RCC 7860 (cell line): ENCODE measurements at places on chromosomes 5 and 9.

GRCh38 chr9:95024097-95024671, 293.3 kb downstream of the FANCC start:
- DNase-seq = peak; percentile 60

GRCh38 chr9:121604654-121605053, 46.8 kb upstream of the DAB2IP start:
- DNase-seq = no peak

DNA sequence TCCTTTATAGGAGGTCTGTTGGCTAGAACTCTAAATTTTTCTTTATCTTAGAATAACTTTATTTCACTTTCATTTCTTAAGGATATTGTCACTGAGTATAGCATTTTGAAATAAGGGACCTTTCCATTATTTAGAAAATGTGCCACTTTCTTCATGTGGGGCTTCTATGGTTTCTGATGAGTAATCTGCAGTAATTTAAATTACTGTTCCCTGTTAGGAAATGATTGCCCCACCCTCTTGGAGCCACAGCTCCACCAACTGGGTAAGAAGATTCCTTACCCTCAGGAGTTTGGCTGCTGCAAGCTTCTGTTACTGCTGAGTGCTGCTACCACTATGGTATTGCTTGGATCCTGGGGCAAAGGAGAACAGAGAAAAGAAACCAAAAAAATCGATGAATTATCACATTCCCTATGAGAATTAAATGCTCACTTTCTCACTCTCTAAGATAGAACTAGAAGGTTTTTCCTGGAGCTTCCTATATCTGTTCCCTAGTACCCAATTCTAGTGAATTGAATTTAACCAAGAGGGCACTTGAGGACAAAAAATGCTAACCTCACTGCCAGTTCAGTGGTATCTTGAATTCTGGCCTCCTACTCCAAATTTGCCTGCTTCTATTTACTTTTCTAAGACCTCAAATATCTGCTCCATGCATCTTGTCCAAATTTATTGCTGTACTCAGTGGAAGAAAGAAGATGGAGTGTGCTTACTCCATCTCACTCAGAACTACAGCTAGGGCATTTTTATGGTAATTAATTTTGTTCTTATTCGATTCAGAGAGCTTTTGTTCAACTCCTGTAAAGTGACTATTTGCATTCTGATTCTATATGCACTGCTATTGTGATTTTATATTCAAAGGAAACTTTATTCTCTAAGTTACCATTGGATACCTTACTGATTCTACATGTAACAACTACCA, 2111.3 kb downstream of the MAT2B start:
- no peak for DNase-seq

DNA sequence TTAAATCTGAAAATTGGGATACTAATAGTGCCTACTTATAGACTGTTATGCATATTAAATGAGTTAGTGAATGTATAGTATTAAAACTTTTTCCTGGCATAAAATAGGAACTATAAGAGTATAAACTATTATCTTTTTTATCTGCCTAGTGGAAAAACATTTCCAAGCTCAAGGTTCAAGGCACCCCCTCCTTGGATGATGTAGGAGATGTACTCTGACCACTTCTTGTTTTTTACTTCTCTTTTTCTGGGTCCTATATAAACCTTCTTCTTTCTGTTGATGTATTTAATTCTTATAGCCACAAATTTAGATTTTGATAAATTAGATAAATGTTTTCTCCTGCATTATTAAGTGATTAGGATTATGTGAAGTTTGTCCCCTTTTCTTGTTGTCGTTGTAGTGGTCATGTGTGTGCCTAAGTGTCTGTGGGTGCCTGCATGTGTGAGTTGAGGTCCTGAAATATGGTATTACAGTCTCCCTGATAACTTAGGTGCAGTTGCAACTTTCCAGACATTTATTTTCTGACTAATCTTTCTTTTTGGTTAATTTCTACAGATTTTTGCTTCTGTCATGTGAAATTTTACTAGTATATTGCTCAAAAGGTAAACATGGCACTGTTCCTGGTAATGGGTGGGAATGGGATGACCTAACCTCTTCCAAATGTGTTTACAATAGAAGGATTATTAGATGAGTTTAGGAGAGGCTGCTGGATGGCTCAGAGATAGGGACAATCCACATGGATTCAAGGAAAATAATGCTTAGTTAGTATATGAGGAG, 160.8 kb upstream of the CDKN2B start:
- no peak for DNase-seq

- no peak for DNase-seq
Measured at GRCh38 chr5:169652057-169652456, 15.0 kb downstream of the DOCK2 start.

DNA sequence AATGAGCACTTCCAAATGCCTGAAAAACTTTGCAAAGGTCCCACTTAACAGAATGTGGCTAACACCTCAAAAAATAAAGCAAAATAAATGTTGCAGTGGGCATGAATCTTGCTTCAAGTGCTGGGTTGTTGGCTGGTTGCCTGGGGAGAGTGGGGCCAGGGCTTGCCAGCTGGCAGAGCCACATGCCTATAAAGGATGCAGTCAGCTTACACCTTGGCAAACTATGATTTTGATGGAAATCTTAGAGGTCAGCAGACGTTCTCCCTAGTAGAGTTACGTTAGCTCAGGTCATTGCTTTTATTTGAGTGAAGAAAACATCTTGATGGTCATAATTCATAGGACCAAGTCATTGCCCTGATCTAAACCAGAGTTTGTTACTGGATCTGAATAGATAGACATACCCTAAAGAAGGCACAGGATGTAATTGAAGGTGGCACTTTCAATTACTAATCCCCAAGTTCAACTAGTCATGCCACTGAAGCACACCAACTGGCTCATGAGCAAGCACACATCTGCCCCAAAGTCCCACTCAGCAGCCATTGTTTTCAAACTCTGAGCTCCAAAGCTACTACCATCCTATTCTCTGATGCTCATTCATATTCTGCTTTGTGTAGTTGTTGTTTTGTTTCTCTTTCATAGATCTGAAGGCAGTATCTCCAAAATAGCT, 51.2 kb upstream of the ZSWIM6 start:
- DNase-seq = peak; percentile 6

DNA sequence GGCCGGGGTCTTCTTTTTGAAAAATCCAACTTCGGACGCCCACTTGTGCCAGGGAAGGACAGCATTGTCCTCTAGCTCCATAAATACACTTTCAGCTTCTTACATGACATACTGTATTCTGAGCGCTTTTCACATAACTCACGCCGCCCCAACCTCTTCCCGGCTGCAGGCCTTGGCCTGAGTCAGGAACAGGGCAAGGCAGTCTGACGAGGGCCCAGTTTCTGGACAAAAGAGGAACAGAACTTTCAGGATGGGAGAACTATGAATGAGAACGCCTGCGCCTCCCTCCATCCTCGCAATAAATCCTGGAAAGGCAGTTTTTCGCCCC, 650 bp downstream of the DCTN4 start:
- no peak for DNase-seq

- no peak for DNase-seq
Measured at GRCh38 chr5:68122439-68123328, 92.9 kb upstream of the PIK3R1 start.

- no peak for DNase-seq
Measured at GRCh38 chr5:68565427-68565826, 349.9 kb downstream of the PIK3R1 start.

GRCh38 chr9:117413346-117414219, 1.3 kb downstream of the ASTN2 start:
- DNase-seq = no peak

- peak; percentile 93 for DNase-seq
Measured at GRCh38 chr9:130138791-130139190, 33.4 kb upstream of the NCS1 start.

GRCh38 chr9:113521693-113522255, 58.2 kb downstream of the RGS3 start:
- DNase-seq = no peak

DNA sequence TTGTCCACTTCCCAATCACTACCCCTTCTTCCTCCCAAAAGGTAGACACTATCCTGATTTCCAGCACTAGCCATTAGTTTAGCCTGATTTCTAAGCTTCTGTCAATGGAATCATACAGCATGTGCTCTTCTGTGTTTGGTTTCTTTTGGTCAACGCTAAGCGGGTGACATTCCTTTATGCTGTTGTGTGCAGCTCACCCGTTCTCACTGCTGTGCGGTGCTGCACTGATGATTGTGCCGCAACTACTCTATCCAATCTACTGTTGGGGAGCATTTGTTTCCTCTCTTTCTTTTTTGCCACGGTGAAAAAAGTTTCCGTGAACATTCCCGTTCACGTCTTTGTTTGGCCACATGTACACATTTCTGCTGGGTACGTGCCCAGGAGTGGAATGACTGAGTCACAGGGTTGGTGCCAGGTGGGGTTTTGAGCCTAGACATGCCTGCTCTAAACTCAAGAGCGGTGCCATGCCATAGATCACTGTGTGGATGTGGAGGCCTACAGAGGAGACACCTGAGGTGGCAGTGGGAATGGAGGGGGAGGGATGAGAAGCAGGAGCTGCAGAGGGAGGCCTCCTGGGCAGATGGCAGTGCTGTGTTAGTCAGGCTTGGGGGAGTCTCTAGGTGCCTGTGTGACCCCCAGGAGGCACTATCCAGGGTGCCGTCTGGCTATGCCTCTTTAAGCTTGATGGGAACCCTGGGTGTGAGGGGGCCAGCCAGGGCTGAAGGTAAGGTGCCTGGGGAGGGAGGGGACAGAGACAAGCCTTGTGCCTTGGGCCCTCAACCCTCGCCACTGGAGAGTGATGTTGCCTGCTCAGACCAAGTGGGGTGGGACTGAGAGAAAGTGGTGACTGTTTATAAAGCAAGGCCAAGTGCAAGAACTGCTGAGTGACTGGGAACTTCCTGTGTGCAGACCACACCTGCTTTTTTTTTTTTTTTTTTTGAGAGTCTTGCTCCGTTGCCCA, 11.4 kb upstream of the ANKRD33B start:
- peak; percentile 82 for DNase-seq

GRCh38 chr9:99896119-99896518, 10.3 kb upstream of the STX17 start:
- DNase-seq = no peak

DNA sequence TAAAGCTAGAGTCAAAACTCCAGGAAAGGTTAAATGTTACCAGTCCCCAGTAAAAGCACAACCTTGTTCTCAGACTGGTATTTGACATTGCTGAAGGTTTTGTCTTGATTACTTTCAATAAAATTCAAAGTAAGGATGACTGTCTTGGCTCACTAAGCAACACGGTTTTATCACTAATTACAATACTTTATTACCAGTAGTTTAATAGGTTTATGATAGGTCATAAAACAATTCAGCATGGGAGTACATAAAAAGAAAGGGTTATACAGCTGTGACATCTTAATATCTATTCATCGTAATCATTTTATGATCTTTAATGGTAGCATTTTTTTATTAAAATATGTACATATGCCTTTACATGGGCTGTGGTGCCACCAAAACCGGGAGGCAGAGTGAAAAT, 370.7 kb upstream of the IRX2 start:
- no peak for DNase-seq

GRCh38 chr9:114178756-114179450, 23.6 kb downstream of the COL27A1 start:
- no peak for DNase-seq

DNA sequence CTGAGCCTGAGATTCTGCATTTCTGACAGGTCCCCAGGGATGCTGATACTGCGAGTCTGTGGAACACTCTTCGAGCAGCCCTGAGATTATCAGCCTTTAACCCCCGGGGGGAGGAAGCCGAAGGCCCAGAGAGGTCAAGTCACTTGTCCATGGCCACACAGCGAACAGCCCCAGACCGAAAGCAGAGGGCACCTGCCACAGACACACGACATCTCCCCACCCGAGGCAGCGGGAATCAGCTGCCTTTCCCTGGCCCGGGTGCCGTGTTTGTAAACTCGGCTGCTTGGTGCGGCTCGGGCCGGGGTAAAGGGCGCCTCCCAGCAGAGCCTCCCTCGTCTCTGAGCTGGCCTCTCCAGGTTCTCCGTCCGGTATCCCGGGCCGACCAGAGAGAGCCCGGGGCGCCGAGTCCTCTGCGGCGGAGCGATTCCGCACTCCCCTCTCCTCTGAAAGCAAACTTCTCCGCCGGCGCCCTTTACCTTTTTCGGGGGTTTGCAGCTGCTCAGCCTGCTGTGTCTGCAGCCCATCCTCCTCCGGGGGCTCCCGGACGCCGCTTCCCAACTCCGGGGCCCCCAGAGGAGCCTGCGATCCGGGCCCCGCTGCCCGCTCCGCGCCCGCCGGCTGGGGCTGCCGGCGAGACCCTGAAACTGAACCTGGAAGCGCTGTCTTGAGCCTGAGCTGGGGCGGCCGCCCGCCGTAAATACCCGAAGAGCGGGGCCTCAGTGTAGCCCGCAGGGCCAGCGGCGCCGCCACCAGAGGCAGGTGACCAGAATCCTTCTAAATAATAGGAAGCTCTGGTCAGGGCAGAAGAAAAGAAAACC, at the start of gene CCDC69:
TSS of gene CCDC69 (minus strand) at position 646 of the 818 bp plus-strand sequence. CDS start at position 524, 122 bp downstream.
- DNase-seq = peak; percentile 20

DNA sequence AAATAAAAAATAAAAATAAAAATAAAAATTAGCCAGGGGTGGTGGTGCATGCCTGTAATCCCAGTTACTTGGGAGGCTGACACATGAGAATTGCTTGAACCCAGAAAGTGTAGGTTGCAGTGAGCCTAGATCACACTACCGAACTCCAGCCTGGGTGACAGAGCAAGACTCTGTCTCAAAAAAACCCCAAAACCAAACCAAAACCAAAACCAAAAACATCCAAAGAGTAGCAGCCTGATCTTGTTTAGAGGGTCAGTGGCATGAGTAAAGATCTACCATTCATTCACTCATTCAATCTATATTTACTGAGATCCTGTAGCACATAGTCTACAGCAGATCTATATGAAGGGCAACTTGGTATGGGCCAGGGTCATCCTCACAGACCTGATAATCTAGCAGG, 202.4 kb downstream of the MAPKAP1 start:
- DNase-seq = no peak

DNA sequence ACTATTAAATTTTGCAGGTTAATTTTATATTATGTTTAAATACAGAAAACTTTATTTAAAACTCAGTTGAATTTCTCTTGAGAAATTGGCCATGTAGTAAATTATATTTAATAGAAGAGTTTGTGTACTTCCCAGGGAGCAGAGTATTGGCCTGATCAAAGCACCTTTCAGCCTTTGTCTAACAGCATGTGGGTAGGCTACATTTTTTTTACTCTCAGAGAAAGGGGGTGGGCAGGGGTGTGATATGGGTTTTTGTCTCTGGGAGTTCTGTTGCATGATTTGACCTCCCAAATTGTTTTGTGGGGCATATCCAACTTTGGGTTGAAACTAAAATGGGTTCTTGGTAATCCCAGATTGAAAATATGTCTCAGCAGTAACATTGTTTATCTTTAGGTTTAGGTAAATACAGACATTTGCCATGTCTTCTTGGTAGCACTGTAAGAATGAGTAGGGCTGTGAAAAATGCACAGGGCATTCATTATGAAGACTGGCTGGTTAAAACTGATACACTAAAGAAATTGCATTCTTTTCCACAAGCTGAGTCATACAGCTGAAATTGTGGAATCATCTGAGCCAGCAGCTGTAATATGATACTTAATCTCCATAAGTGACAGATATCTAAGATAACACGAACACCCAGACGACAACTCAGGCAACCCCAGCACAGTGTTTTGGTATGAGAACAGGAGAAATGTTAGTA, 75.4 kb upstream of the CDKN2B start:
- DNase-seq = no peak

DNA sequence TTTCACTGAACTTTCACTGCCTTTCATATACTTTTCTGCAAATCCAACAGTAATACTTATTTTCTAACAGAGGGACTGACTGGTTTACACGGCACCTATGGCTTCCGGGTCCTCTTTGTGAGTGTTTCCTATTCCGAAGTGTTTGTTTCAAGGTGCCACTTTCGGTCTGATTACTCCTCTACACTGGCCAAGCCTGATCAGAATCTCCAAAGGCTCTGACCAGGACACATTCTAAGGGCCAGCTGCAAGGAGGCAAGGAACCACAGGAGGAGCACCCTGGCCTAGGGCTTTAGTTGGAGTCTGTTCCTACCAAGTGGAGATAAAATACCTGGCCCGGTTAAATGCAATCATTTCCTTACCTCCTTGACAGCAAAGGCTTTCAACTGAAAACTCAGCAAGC, 132.1 kb downstream of the GLIS3 start:
- no peak for DNase-seq
